CD8-positive, alpha-beta memory T cell (primary cell): ENCODE measurements at places on chromosomes 2 and 18.
A peak's percentile ranks its signal among the peaks of the same experiment; 100 is the strongest.

- DNase-seq: no peak
Measured at GRCh38 chr2:98577313-98577712, 31.0 kb downstream of the COA5 start.

DNA sequence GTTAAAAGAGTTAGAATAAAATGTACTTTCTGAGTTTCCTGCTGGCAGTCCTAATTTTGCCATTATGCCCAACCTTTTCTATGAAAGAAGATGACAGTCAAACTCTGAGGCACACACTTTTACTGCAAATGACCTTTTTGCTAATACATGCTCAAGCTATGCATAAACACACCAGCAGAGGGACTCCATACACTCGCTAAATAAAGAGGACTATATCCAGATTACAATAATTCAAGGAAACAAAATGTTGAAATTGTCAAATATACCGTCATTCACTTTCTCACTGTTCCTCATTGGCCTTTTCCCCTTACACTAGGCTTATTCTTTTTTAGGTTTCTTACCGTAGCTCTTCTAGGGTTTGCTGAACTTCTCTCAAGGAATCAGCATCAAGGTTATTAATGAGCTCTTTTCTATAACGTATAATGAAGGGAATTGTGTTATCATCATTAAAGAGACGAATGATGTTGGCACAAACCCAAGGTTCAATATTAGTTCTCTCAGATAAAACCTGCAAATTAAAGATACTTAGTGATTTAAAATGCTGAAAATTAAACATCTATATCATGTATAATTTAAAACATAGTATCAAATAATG is 25.7 kb downstream of the SRBD1 start:
- peak; percentile 11 for DNase-seq

GRCh38 chr2:219851169-219851568 is 223.7 kb downstream of the SLC4A3 start:
- DNase-seq: no peak

DNA sequence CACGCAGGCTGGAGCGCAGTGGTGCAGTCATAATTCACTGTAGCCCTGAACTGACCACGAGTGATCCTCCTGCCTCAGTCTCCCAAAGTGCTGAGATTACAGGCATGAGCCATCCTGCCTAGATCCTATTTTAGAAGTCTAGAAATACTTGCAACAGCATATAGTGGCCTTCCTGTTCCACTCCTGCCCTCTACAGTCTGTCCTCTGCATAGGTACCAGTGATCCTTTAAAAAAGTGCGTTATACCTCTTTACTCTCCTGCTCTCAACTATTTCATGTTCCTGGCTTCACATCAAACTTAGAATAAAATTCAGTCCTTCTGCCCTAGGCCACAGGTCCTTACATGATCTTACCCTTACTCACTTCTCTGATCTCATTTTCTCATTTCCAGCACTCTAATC is 6.0 kb downstream of the COMMD1 start:
- no peak for DNase-seq

GRCh38 chr2:11528228-11528627 is 5.6 kb upstream of the GREB1 start:
- DNase-seq: no peak
